ENCODE measurements at places on chromosomes 6 and 20. TPM values are rescaled to one million over a fixed set of nuclear protein-coding genes. Genes with fewer than 3 reads are reported as not detected.

GRCh38 chr6:11083491-11083890 lies 10.1 kb upstream of the SMIM13 start:
- no peak for DNase-seq

DNA sequence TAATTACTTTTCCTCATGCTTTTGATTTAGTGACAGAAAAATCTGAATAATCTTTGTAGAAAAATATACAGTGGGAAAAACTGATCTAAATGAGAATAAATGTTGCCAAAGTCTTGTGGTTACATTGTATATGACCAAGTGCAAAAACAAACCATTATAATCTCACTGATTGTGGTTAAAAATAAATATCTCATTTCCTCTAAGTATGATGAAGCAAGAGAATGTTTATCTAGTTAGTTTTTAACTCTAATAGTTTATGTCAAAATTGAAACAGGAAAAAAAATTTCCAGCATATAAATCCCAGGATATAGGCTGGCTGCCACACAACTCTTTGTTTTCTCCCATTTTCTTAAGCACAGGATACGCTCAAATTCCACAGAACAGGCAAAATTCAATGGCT lies 392.7 kb upstream of the ID4 start:
- DNase-seq = no peak

The C20orf141 gene
- not detected for total RNA-seq

The SLPI gene
- total RNA-seq = not detected

The PPIL6 gene
- total RNA-seq = not detected

GRCh38 chr6:148240461-148240840 lies 102.2 kb upstream of the SASH1 start:
- no peak for DNase-seq

DNA sequence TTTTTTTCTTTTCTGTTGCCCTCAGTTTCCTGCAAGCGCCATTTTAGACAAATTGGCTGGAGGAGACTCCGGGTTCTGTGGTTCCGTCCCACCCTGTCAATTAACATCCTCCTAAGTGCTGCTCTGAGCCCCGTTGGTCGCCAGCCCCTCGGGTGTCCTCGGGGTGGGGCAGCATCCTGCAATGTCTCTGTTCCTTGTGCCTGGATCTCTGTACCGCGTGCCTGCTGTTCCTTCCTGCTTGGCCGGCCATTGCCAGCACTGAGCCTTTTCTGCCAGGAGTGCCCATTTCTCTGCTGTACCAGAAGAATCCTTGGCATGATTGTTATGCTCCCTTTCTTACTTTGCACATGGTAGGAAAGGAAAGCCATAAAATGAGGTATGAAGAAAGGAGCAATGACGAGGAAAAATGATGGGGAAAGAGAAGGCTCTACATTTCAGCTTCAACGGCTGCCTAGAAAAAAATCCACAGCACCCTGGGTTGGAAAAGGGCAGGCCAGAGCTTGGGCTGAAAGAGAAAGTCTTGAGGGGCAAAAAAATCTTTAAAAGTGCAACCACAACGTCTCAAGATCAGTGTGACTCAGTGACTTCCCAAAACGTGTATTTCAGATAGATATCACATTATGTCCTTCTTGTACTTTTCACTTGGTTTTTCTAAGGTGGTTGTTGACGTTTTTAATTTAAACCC lies 256.7 kb downstream of the CLIC5 start:
- DNase-seq = no peak

DNA sequence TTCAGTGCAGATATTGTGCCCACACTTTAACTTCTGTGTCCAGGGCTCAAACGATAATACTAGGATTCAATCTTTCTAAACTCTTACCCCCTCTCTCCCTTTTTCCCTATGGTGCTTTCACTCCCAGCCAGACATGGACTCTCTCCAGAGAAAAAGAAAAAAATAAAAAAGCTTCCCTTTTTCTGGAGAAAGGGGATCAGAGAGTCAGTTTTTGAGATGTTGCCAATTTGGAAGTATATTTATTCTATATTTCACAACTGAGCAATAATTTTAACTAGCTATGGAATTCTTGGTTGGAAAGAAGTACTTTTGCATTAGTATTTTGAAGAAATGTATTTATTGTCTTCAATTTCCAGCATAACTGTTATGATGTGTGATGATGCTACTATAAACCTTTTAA lies 72.2 kb upstream of the ZFP64 start:
- no peak for DNase-seq

- no peak for DNase-seq
Observed at GRCh38 chr6:166496460-166496859, 90.0 kb downstream of the RAMACL start.
